ENCODE measurements at places on chromosomes 1 and 21.

DNA sequence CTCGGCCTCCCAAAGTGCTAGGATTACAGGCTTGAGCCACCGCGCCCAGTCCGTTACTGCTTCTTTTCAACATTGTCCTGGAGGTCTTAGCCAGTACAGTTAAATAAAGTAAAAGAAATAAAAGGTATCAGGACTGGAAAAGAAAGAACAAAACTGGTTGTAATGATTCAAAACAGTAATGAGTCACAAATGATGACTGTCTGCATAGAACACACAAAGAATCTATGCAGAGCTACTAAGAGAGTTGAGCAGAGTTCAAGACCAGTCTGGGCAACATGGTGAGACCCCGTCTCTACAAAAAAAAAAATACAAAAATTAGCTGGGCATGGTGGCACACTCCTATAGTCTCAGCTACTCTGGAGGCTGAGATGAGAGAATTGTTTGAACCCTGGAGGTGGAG, 23.4 kb downstream of the BCAR3 start:
- DNase-seq: no peak

GRCh38 chr1:154384650-154385489, 20.3 kb upstream of the IL6R start:
- DNase-seq: no peak

DNA sequence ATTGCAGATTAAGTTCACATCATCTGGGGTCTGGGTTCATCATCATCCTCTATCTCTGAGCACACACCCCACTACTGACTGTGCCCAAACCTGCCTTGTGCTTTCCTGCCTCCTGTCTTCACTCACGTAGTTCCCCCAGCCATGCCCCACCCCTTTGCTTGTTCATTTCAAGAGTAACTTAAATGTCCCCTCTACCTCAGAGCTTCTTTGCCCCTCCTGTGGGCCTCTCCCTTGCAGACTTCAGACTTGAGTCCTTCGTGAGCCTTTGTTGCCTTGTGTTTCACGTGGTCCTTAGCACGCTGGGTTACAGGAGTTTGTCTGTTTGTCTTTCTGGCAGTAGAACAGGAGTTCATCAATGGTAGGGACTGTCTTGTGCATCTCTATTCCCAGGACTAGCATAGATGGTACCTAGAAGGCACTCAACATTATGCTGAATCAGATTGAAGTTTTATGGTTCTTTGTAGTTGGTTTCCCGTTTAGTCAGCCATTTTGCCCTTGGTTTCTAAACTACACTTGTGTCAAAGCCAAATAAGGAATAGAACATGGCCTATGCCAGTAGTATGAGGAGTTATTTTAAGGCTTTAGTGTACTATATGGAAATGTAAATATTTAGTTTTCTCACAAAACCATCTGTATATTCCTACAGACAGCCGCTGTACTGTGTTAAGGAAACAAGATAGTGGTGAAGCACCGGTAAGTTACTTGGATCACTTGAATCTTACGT, 86.2 kb downstream of the TTC3 start:
- no peak for DNase-seq

GRCh38 chr1:221069178-221069903, 190.1 kb downstream of the HLX start:
- no peak for DNase-seq

DNA sequence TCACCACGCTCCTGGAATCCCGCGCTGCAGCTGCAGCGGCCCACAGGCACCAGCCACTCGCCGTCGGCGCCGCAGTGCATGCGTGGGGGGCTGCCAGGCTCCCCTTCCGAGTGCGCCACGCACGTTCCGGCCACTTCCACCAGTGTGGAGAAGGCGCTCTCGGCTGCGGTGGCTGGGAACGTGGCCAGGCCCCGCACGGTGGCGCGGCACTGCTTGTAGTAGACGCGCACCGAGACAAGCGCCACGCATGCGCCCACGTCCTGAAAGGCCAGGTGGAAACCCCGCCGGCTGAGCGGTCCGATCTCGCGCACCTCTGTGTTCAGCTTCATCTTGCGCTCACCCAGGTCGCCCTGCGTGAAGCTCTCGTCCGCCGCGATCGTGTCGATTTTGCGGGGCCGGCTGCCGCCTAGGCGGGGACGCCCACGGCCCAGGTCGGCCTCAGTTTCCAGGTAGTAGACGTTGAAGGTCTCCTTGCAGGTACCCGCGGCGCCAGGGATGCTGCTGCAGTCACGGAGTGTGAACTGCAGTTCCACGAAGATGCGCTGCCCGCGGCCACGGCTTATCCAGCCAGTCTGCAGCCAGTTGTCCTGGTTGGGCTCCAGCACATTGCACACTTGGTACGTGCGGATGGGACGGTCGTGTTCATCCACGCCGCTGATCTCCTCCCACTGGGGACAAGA, 3.4 kb downstream of the EPHA10 start:
- no peak for DNase-seq

DNA sequence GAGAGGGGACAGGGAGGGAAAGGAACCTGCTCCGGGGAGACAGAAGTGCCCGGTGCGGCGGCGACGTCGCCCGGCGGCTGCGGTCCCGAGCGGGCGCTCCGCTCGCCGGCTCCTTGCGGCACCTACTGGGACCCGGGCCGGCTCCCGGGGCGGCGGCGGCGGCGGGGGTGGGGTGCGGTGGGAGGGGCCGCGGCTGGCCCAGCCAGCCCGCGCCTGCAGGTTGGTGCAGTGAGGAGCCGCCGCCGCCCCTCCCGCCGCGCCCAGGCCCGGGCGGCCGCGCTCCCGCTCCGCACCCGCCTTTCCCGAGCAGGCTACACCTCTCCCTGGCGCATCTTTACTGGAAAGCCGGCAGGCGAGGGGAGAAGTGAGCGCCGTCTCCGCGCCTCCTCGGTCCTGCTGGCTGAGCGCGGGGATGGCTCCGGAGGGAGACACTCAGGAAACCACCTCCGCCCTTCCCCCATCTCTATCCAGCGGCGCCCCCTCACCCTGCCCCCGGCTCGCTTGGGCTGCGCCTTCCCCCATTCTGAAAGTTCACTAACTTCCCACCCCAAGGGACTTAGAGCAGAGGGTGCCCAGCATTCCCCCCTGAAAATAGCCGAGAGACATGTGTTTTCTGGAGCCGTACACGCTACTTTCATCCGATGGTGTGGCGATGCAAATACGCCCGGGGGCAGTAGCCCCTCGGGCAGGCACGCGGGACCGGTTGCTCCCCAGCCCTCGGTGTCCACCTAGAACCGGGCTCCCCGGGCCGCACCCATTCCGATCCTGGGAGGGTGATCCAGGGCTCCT, at the start of gene PLD5:
TSS of gene PLD5 (minus strand) at position 127 of the 789 bp plus-strand sequence.
- no peak for DNase-seq

GRCh38 chr1:245600658-245601057, 445.9 kb downstream of the KIF26B start:
- no peak for DNase-seq

GRCh38 chr1:61453111-61453961, 271.6 kb downstream of the TM2D1 start:
- peak; percentile 93 for DNase-seq

Data from dermis blood vessel endothelial cell (primary cell).